KBM-7 (cell line): ENCODE measurements at places on chromosomes 12 and 14.
A peak's percentile ranks its signal among the peaks of the same experiment; 100 is the strongest.

DNA sequence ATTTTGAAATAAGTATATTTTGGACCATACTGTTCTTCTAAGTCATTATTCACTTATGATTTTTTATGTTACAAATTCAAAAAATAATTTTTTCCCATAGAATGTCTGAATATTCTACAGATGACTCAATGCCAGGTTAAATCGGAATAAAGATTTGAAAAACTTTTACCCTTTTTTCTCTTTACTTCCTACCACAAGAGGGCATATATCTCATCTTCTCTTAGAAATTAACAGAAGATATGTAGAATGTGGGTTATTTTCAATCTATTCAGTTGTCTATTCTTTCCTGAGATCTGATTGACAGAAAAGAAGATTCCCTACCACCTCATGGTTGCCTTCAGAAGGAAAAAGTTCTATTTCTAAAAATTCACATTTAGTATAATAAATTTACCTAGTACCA lies 53.0 kb upstream of the KITLG start:
- peak; percentile 14 for DNase-seq

DNA sequence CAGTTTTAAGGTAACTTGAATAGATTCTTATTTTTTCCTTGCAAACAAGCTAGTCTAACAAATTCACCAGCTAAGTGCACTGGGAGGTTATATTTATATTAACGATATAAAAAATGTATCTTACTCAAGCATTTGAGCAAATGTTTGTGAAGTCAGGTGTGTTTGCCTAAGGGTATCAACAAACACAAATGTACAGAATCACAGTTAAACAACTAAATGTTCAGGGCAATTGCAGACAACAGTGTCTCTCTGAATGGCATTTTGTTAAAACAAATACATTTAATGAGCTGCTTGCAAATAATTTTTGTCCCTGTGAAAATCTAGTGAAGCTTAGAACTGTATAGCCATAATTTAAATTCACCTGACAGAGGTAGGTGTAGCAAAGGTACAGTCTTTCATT lies 28.2 kb upstream of the FLRT2 start:
- no peak for DNase-seq

- no peak for DNase-seq
Observed at GRCh38 chr12:71517145-71517846, 77.7 kb downstream of the LGR5 start.

- no peak for DNase-seq
Observed at GRCh38 chr14:103207388-103208072, 84.3 kb downstream of the TNFAIP2 start.

DNA sequence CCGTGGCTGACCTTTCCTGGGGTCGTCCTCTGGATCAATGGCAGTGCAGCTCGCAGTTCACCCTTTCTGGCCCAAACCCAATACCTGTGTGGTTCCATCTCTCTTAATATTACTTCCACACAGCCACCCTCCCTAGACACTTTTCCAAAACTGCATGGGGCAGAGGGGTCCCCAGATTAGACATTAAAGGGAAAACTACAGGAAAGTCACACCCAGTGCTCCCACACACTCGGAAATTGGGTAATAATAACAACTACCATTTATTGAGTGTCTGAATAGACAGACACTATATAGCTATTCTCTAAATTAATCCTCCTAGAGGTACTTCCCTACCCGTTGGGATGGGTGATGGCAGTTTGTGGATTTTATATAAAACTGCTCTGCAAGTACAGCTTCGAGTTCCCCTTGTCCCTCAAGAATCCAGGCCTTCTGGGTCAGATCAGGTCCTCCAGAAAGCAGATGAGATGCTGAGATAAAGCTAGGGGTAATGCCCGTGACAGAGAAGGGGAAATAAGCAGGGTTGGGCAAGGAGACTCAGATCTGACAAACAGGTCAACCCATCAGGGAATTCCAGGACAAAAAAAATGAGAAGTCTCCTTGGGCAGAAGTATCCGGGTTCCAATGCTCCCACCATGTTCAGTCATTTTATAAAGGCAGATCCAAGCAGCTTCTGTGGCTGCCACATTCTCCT lies 795 bp upstream of the PXN start:
- DNase-seq: no peak

- no peak for DNase-seq
Observed at GRCh38 chr12:126159139-126159538, 1093.9 kb downstream of the AACS start.

DNA sequence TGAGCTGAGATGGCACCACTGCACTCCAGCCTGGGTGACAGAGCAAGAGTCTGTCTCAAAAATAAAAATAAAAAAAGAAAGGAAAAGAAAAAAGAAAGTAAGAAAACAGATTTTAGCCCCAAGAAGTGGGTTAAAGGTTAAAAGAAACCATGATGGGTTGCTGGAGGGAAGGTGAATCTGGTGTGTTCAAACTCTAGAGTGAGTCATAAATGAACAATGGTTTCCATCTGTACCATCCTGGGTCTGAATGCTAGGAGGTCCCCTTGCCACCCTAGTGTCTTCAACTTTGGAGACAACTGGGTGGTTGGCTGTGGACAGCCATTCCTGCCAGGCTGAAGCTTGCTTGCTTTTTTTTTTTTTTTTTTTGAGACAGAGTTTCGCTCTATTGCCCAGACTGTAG lies 1.6 kb upstream of the RPS26 start:
- no peak for DNase-seq

- no peak for DNase-seq
Observed at GRCh38 chr12:50271724-50272247, 11.5 kb downstream of the LIMA1 start.

DNA sequence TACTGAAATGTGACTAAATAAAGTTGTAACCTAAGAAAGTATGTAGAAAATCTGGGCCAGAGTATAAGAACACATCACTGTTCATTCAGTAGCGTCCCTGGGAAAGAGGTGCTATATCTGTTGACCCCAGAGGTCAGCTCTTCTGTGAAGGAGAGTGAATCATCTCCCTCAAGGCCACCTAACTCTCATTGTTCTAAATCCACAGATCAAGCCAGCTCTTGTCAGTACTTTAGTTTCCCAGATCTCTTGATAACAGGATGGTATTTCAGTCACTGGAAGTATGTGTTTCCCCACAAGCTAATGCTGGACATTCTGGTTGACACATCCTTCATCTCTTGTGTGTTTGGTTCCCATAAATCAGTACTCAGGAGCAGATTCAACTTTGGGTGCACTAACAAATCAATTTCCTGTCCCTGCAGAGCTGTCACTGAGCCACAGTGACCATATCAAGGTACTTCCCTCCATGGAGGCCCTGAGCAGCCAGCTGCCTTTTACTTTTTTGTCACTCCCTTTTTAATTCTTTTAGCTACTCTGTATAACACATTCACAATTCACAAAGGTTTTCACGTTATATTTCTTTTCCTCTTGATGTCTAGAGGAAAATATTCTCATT lies 7.8 kb downstream of the KRT1 start:
- no peak for DNase-seq

GRCh38 chr14:41615011-41615595 lies 8.4 kb downstream of the LRFN5 start:
- DNase-seq: no peak
